GM12865 (cell line): ENCODE measurements at places on chromosomes 12 and 14.

GRCh38 chr12:32397696-32398095 lies 1.7 kb upstream of the FGD4 start:
- DNase-seq: no peak

DNA sequence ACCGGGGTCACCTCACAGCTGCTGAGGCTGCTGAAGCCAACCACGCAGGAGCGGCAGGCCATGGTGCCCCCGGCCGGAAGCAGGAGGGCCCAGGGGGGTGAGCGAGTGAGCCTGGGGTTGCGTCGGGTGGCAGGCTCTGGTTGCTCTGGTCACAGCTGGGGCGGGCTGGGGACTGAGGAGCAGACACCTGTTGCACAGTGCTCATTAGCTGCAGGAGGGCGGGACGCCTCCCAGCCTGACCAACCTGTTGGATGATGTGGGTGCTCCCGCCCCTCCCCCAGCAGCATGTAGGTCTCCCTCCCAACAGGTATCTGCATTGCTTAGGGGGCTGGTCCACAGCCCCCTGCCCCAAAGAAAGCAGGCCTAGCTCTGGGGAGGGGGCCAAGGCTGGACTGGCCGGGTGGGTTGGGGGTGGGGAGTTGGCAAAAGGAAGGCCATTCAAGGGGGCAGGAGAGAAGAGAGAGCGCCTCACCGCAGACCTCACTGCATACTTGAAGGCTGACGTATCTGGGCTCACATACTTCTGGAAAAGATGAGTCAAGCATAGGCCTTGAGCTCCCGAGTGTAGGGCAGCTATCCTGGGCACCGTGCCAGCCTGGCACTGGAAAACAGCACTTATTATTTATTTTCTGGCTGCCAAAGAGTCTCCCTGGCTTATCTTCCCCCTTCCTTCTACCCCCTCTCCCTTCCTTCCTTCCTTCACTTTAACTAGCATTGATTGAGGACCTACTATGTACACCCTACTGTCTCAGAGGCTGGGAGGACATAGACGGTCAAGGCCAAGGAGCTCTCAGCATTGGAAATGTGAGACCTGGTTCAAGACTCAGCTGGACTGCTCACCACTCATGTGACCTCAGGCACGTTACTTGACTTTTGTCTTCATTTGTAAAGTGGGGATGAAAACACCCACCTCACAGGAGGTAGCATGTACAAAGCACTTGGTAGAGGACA lies at the start of gene KRT80:
Gene KRT80 (minus strand): TSS at position 174 of the 951 bp plus-strand sequence. CDS start 112 bp downstream, at position 62.
- no peak for DNase-seq

GRCh38 chr14:101537286-101537685 lies 24.0 kb upstream of the DIO3 start:
- no peak for DNase-seq

DNA sequence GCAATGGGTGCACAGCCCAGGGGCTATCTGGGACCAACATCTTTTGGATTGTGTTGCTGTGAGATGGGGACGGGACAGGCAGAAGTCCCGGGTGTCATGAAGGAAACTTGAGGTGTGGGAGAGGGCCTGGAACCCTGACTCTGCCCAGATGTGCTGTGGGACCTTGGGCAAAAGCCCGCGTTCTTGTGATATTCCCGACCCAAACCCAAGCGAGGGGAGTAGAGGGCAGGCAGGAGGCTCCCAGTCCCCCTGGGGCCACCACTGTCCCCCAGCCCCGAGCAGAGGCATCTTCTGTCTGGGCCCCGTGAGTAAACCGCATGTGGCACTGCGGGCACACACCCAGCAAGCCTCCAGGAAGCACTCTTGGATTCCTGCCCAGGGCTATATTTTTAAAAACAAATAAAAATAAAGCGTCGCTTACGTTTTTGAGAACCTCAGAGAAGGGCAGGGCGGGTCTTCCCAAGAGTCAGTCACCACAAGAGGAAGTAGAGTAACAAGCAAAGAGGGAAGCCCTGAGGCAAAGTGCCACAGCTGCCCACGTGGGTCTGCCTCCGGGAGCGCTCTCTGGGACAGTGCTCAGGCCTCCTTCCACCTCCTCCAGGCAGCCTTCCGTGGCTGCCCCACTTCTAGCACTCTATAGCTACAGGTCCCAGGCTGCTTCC lies 39.5 kb downstream of the BEGAIN start:
- peak; percentile 33 for DNase-seq

- DNase-seq: no peak
These were observed 184.2 kb upstream of the VASH1 start for GRCh38 chr14:76577090-76577489.

DNA sequence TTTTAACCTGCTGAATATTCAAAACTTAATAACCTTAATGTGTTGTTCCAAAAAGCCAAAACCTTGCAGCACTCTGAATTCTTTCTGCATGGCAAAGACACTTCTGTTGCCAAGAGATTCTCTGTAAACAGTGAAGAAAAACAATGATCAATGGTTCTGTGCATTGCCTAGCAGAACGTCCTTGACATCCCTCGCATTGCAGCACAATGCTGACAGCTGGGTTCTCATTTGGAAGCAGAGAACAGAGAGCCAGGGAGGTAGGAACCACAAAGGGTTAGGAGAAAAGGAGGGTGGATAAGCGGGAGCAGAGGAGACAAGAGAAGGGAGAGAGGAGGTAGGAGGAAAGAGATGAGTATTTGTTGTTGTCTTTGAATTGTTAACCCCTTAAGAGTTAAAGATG lies 501.1 kb downstream of the NAV3 start:
- no peak for DNase-seq

DNA sequence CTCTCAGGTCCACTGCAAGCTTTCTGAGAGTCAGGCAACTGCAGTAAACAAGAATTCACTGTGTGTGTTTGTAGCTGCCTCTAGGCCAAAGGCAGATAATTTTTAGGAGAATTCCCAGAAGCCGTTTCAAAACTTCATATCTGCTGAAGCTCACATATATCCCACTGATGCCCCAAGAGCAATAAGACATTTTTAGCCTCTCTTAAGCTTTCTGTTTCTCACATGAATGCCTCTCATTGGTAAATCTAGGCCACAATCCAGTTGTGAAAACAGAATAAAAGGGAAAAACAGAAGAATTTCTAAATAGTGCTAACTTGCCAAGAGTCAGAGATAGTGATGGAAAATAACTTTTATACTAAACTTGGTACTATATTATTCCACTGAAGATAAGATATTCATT lies 48.5 kb upstream of the LIN7A start:
- DNase-seq: no peak

DNA sequence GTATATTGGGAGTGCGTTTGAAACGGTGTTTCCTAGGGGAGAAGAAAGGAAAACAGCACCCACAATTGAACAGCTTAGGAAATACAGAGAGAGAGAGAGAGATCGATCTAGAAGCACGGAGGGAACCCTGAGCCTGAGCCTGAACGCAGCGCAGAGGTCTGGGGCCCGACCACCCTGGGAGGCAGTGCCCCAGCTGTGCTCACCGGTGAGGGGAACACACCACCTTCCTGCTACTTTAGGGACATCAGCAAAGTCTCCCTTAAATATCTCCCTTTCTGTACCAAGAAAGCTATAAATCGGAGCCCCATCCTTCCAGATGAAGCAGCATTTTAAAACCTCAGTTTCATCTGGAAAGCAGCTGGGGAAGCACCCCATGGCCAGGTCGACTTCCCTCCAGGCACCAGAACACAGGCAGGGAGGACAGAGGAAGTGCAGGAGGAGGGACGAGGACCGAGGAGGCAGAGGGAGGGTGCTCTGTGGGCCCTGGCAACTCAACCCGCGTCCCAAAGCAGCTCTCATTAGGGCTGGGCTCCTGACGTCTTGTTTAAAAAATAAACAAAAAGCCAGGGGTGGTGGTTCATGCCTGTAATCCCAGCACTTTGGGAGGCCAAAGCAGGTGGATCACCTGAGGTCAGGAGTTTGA lies 12.2 kb downstream of the RIMBP2 start:
- DNase-seq: no peak
